Iris pigment epithelial cell (primary cell): ENCODE measurements at places on chromosomes 13 and 19.
A peak's percentile ranks its signal among the peaks of the same experiment; 100 is the strongest.

DNA sequence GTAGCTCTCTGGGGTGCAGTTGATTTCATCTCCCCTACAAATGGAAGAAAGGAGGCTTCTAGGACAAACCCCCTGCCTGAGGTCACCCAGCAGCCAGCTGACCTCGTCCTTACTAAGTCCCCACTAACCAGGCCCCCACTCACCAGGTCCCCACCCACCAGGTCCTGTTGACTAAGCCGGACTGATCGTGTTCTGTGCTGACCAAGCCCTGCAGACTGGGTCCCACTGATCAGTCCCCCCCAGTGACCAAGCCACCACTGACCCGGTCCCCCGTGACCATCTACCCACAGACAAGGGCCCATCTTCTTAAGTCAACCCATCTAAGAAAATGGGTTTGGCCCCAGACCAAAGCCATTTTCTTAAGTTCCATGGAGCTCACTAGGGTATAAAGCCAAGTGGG lies 36.8 kb upstream of the TPM4 start:
- no peak for DNase-seq

DNA sequence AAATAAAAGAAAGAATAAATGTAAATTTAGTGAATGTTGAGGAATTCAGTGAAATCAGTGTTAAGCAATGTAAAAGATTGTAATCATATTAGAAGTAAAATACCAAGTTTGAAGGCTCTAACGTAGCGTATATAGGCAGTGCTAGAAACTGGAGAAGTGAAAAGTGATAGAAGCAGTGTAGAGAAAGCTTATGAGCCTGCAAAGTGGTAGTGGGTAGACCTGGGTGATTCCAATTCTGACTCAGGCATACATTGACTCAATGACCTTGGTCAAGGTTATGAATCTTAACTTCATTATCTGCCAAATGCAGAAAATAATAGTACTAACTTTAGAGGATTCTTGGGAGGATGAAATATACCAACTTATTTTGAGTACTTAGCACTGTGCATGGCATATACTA lies 4.1 kb downstream of the SLC10A2 start:
- no peak for DNase-seq

- peak; percentile 85 for DNase-seq
Measured at GRCh38 chr13:19864024-19864745, 736 bp upstream of the ZMYM5 start.

GRCh38 chr19:43507880-43508279 lies 3.3 kb upstream of the PHLDB3 start:
- DNase-seq = no peak

DNA sequence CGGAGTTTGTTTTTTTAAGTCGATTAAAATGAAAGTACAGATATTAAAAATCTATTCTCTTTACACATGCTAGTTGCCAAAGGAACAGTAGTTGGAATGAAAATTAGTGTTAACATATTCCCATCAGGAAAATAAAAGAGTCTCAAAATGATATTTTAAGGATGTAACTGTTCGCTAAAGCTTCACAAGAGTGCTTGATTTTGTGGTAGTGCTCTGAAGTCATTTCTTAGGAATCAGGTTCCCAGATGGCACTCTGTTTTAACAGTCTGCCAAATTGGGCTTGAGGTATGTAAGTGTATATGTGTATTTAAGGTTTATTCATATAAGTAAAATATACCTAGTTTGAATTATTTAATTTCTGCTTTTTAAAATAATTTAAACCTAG lies 128.8 kb downstream of the LMO7 start:
- no peak for DNase-seq

DNA sequence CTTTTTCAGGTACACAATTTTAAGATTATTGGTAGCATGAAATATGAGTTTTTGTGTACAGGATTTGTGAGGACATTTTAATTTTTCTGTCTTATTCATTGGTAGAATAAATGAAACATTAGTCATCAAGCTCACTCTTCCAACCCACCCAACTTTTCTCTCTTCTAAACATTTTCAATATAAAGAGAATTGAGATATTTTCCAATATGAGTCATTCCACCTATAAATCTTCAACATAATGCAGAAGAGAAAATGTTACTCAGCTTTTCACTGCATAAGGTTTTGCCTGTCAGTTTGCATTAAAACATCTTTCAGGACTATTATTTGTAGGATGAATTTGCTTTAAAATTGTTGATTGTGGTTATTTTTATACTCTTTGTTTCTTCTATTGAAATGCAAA lies 330.7 kb downstream of the PCDH20 start:
- peak; percentile 14 for DNase-seq

GRCh38 chr13:34152409-34152808 lies 334.5 kb downstream of the RFC3 start:
- no peak for DNase-seq

DNA sequence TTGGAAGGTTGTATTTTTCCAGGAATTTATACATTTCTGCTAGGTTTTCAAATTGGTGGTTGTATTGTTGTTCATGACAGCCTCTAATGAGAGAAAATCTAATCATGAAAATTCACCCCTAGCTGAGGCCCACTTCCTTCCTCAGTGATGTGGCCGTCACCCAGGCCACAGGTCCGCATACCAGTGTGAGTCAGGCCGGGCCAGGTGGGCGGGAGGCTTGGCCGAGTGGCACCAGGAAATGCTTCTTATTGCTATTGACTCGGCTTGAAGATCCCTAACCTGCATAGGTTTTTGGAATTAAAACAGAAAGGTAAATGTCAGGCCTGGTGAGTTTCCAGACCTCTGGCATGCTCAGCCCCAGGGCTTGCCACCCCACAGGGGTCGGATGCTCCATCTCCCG lies 88.7 kb downstream of the SCGB2B2 start:
- DNase-seq = no peak

DNA sequence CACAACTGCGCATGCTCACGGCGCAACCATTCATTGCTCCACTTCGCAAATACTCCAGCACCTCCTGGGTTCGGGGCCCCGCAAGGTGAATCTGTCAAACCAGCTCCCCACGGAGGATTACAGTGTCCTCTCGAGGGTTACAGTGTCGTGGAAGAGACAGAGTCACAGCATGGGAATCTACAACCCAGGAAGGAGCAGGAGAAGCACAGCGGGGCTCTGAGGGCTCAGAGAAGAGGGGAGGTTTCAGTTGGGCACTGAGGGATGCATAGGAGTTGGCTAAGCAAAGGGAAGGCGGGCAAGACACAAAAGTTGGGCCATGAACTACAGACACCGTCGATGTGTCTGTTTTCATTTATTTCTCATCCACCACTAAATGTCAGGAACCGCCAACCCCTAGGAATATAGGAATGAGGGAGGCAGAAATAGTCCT lies 1.0 kb upstream of the GTF2F1 start:
- DNase-seq = no peak

- DNase-seq = no peak
Measured at GRCh38 chr19:37303591-37304171, 67.2 kb upstream of the ZNF527 start.

- no peak for DNase-seq
Measured at GRCh38 chr19:51479531-51480331, 1.4 kb downstream of the CEACAM18 start.

- peak; percentile 22 for DNase-seq
Measured at GRCh38 chr19:55528030-55528803, 8.7 kb downstream of the SBK2 start.

DNA sequence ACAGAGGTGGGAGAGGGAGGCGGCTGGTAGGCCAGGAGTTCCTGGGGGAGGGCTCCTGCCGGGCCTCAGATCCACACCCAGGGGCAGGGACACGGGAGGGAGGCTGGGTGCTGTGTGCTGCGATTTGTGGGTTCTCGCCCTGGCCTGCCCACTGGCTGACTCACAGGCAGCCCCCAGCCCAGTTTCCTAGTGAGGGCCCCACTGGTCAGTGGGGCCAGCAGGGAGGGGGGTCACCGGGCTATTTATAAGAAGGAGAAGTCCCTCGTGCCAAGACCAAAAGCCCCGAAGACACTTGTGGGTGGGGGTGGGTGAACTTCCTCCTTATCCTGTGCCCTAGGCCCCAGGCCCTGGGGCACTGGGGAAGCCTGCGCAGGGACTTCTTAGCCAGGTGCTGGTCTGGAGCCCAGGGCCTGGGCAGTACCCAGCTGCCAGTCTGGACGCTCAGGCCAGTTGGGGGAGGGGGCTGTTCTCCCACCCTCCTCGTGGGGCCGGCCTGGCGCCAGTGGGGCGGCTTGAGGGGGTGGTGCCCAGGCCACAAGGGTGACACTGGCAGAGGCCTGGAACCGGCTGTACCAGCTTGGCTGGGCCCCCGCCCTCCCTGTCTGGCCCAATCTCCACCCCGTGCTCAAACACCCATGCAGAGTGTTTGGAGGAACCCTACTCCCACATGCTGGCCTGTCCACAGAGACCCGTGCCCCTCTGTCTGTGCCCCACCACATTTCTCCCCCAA lies 5.0 kb upstream of the JUNB start:
- no peak for DNase-seq

GRCh38 chr13:64529874-64530485 lies 2700.2 kb downstream of the PCDH9 start:
- DNase-seq = peak; percentile 9
